ENCODE measurements at places on chromosomes 1 and 21. TPM values are rescaled to one million over a fixed set of nuclear protein-coding genes. Genes with fewer than 3 reads are reported as not detected.

KCNH1 gene
- total RNA-seq = not detected

CLCNKA gene
- total RNA-seq = not detected

GPR37L1 gene
- total RNA-seq = not detected

LAMTOR5 gene
- 142 TPM for total RNA-seq

PRAMEF17 gene
- total RNA-seq = not detected

OR10J1 gene
- total RNA-seq = not detected

CD1B gene
- not detected for total RNA-seq

PATJ gene
- total RNA-seq = 19.4 TPM

LYPLA2 gene
- 89.3 TPM for total RNA-seq

IGSF5 gene
- total RNA-seq = not detected

LYPD8 gene
- not detected for total RNA-seq

PDZK1IP1 gene
- total RNA-seq = not detected

TMPRSS15 gene
- not detected for total RNA-seq

AP4B1 gene
- 50.8 TPM for total RNA-seq

AGO3 gene
- total RNA-seq = 31.1 TPM

MARK1 gene
- total RNA-seq = not detected

NMNAT2 gene
- total RNA-seq = 0.05 TPM

PLEKHO1 gene
- total RNA-seq = 58.7 TPM

SPRR2B gene
- total RNA-seq = not detected

RAB3B gene
- total RNA-seq = not detected

CHIA gene
- not detected for total RNA-seq

ITLN2 gene
- not detected for total RNA-seq

KIF26B gene
- not detected for total RNA-seq

ATP1A2 gene
- total RNA-seq = not detected

SERINC2 gene
- 0.10 TPM for total RNA-seq

MAGOH gene
- total RNA-seq = 71.7 TPM

DISP3 gene
- 0.56 TPM for total RNA-seq

PRKAA2 gene
- not detected for total RNA-seq

RIPPLY3 gene
- not detected for total RNA-seq

MCM3AP gene
- 114 TPM for total RNA-seq

MYOM3 gene
- total RNA-seq = not detected

CYYR1 gene
- not detected for total RNA-seq

MRPL37 gene
- 92.6 TPM for total RNA-seq

CFHR2 gene
- total RNA-seq = not detected

BSND gene
- total RNA-seq = not detected

DNMT3L gene
- total RNA-seq = not detected

CFHR5 gene
- not detected for total RNA-seq
